ENCODE measurements at places on chromosomes 6 and 20. TPM values are rescaled to one million over a fixed set of nuclear protein-coding genes. Genes with fewer than 3 reads are reported as not detected.

Gene SPATA25
- total RNA-seq = 0.70 TPM

Gene HSF2
- 10.6 TPM for total RNA-seq

Gene PNLDC1
- total RNA-seq = 0.17 TPM

Gene MAN1A1
- total RNA-seq = 0.05 TPM

Gene MLN
- not detected for total RNA-seq

Gene OTOR
- not detected for total RNA-seq

Gene TAGAP
- total RNA-seq = not detected

Gene OLIG3
- total RNA-seq = not detected

Gene KIFC1
- total RNA-seq = 44.5 TPM

Gene ZNF512B
- total RNA-seq = 12.2 TPM

Gene SEL1L2
- total RNA-seq = not detected

Gene PGM3
- total RNA-seq = 29.0 TPM

Gene OR12D3
- not detected for total RNA-seq

Gene UBD
- 0.93 TPM for total RNA-seq

Gene PSORS1C2
- total RNA-seq = not detected

Gene PACRG
- total RNA-seq = not detected

Gene RNF217
- total RNA-seq = 4.9 TPM

Gene ERVFRD-1
- not detected for total RNA-seq

Gene GRM4
- 0.09 TPM for total RNA-seq

Gene SIM1
- total RNA-seq = not detected

Gene C20orf144
- 0.10 TPM for total RNA-seq

Gene DDO
- total RNA-seq = 0.07 TPM

Gene NOTCH4
- 0.49 TPM for total RNA-seq

Measured in A549 treated with DMSO at 1 μM for 4 hours (cell line).